ENCODE measurements at places on chromosomes 7 and 10.

DNA sequence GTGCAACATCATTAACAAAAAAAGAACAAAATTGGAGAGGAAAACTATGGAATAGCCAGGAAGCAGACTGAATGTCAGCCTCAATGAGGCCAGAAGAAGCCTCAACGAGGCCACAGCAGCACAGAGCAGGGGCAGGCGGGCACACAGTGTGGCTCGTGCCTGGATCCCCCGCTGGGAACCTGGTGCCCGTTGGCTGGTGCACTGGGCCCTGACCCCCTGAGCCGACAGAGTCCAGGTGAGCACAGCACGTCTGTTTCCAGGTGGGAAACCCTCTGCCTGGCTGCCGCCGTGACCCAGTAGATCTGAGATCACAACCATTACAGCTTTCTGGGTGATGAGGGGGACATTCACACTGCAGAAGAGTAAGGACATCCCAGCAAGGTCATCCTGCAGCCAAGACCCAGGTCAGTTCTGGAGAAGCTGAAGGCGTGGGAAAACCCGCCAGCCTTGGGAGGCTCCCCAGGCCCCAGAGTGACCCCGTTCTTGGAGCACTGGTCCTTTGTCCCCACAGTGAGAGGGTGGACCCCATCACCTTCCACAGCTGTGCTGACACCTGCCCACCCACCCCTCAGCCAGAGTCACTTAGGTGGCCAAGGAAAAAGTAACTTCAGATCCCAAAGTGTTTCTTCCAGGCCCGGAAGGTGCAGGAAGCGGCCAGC, 222.1 kb downstream of the ADARB2 start:
- no peak for DNase-seq

- DNase-seq, result no peak
These were observed 23.9 kb downstream of the TNS3 start for GRCh38 chr7:47557694-47558670.

- DNase-seq, result no peak
These were observed 58.1 kb upstream of the CTTNBP2 start for GRCh38 chr7:117931314-117931713.

- DNase-seq, result no peak
These were observed 54.3 kb downstream of the SPOCK2 start for GRCh38 chr10:72034040-72034499.

DNA sequence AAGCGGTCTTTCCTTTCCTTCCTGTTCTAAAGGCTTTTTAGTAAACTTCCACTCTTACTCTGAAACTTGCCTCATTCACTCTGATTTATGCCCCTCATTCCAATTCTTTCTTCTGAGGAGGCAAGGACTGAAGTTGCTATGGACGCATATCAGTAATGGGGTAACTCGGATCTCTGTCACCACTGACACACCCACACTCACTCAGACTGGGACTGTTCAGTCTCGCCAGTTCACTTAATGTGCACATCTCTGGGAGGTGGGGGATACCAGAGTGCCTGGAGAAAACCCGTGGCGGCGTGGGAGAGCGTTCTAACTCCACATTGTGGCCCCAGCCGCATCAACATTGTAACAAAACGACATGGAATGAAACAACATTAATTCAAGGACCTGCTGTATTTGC, 1139.3 kb upstream of the CELF2 start:
- no peak for DNase-seq

All from SHP77 (cell line).